ENCODE measurements at places on chromosomes 3 and 15.

DNA sequence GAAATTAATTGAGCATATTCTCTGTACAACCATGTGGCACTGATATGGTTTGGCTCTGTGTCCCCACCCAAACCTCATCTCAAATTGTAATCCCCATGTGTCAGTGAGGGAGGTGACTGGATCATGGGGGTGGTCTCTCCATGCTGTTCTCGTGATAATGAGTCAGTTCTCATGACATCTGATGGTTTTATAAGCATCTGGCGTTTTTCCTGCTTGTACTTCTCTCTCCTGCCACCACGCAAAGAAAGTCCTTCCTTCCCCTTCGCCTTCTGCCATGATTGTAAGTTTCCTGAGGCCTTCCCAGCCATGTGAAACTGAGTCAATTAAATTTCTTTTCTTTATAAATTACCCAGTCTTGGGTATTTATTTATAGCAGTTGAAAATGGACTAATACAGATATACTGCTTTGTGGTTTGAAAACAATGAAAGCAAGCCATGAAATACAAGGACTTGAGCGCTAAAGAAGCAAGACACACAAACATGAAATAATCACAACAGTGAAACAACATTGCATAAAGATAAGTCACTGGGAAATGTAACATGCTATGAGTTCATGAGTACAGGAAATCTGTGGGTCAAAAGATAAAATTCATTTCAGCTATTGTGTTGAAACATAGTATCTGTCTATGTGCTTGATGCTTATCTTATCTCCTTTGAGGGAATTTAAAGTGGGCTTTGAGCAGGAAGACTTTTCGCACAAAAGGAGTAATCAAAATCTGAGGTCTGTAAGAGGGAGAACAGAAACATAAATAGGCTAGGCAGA lies 288.7 kb downstream of the GBE1 start:
- no peak for DNase-seq

GRCh38 chr15:40239404-40239692 lies 485 bp downstream of the PAK6 start:
- DNase-seq = no peak

GRCh38 chr15:39586387-39587095 lies 5.7 kb downstream of the THBS1 start:
- DNase-seq = no peak

GRCh38 chr15:81071120-81071519 lies 63.0 kb upstream of the CFAP161 start:
- DNase-seq = no peak

DNA sequence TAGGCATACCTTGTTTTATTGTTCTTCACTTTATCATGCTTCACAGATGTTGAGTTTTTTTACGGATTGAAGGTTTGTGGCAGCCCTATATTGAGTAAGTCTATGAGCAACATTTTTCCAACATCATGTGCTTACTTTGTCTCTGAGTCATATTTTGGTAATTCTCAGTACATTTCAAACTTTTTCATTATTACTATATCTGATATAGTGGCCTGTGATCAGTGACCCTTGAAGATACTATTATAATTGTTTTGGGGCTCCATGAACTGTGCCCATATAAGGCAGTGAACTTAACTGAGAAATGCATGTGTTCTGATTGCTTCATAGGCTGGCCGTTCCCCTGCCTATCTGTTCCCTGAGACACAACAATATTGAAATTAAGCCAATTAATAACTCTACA lies 42.8 kb upstream of the NSMCE3 start:
- DNase-seq = no peak

GRCh38 chr3:113535898-113536297 lies 3.5 kb downstream of the SIDT1 start:
- no peak for DNase-seq

- no peak for DNase-seq
Observed at GRCh38 chr15:48963524-48964113, at the start of gene SHC4. Gene SHC4, minus strand, starts transcription at chr15:48963919. Its CDS starts 904 bp downstream, at chr15:48963015.

GRCh38 chr3:160180581-160181216 lies 44.5 kb upstream of the C3orf80 start:
- DNase-seq = no peak

DNA sequence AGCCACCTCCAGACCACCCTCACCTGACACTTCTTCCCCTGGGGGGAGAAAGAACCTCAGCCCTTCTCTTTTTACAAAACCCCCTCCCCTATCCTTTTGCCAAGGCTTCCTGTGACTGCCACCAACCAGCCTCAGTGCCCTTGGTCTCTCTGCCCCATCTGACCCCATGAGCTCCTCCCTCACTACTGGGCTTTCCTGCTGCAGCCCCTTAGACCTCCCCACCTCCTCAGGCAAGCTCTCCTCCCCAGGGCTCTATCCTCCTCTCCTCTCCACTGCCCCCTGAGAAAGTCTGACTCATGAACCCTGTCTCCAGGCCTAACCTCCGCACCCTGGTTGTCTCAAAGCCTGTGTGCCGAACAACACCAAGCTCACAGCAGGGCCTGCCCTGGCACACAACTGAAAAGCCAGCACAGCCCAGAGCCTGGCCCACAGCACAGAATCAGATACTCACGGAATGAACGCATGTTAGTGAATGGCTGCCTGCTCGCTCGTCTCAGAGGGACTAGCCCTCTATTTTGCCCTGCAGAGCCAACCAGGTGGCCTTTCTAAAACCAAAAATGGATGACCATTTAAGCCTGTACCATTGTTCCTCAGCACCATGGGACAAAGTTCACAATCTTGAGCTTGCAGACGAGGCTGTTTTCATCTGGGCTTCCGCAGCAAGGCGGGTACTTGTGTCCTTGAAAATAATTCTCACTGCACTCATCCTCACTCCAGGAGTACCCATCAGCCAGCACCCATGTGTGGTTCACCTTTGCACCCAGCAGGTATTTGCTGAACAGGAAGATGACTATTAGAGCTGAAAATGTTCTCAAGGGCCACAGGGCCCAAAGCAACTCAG lies 1.7 kb downstream of the CHDH start:
- no peak for DNase-seq

DNA sequence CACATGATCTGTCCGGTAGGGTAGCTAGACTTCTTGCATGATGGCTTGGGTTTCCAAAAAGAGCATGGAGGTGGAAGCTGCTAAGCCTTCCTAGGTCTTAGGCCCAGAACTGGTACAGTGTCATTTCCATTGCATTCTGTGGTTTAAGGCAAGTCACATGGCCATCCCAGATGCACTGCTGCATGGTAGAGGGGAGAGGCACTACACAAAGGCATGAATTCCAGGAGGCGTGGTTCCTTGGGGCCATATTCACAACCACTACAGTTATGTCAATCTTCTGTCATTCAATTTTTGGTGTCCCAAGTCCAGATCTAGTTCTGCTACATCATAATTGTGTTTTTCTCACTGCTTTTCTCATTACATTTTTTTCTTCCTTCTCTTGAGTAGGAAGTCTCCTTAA lies 122.2 kb upstream of the CHRM5 start:
- no peak for DNase-seq

- DNase-seq = no peak
Observed at GRCh38 chr3:169278667-169279066, 384.8 kb downstream of the MECOM start.

- DNase-seq = no peak
Observed at GRCh38 chr3:3068358-3068881, 41.8 kb downstream of the IL5RA start.

- no peak for DNase-seq
Observed at GRCh38 chr15:96207377-96208006, 123.0 kb upstream of the NR2F2 start.

DNA sequence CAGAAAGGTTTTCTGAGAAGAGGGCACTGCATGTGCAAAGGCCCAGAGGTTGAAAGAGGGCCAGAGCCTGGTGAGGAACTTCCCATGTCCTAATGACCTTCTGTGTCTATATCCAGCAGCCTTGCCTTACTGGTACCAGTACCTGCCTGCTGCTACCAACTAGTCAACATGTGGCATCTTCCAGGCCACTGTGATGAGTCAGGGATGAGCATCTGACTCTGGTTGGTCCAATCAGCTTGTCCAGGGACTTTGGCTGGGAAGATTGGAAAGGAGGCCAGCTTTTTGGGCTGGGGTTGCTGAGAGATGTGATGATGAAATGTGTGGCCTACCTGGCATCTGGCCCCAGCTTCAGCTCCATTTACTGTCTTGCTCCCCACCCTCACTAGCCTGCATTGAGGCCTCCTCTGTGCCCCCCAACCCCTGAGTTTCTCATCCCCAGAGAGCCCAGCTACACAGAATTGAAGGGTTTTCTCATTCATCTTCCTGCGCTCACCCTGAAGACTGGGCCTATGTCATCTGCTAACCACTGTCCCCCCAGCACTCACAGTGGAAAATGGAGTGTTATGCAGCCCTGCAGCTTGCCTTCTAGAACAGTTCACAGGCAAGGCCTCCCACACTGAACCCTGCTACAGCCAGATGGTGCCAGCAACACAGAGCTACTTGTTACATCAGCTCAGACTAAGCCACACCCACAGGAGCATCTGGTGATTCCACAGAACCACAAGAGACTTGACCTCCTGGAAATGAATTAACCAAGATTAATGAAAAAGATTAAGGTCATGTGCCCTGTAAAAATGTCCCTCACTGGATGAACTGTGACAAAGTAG lies 1.3 kb upstream of the TWF2 start:
- DNase-seq = no peak

GRCh38 chr3:170731281-170731680 lies 138.7 kb downstream of the RPL22L1 start:
- DNase-seq = no peak

GRCh38 chr3:99191186-99191585 lies 289.7 kb upstream of the DCBLD2 start:
- no peak for DNase-seq

- no peak for DNase-seq
Observed at GRCh38 chr3:123872621-123873020, 11.5 kb downstream of the MYLK start.

DNA sequence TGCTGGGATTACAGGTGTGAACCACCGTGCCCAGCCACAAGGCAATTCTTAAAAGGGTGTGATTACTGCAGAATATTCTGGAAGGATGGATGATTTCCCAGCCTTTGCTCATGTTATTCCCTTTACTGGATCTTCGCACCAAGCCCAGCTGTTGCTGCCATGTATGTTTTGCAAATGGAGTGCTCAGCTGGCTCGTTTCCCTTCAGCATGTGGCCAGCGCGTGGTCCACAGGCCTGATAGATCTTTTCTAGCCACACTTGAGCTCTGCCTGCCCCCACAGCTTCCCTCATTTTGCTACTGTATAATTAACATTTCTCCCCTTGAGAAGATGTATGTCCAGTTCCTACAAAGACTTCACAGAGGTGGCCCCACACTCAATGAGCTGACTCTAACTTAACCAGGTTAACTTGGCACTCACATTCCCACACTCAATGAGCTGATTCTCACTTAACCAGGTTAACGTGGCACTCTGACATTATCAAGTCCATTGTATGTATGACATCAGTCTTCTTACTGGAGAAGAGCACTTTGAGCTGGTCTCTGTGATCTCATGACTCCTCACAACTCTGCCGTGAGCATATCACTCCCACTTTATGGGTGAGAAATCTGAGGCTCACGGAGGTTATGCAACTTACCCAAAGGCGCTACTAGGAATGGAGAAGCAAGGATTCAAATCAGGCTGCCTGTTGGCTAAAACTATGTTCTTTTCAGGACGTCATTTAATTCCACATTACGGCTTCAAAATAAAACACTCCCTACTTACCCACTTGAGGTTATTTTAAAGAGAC lies 49.2 kb downstream of the TM4SF4 start:
- DNase-seq = no peak

GRCh38 chr3:99648516-99648915 lies 10.1 kb downstream of the COL8A1 start:
- no peak for DNase-seq

GRCh38 chr15:42650208-42651066 lies 75.0 kb downstream of the STARD9 start:
- DNase-seq = no peak

DNA sequence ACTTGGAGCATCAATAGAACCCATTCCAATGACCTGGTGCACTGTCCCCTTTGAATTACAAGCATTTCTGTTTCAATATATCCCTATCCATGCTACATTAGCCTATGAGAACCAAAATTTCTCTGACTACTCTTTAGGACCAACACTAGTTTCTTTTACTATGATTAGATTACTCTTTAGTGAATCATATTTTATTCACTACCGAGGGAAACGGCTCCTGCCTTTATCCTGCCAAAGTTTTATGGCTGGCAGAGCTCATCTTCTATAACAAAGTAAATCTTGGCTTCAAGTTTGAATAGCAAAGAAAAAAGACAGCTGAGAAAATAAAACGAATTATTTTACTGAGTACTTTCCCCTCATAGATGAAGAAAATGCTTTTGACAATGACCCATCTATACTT lies 120.9 kb downstream of the SLC9A9 start:
- DNase-seq = no peak

DNA sequence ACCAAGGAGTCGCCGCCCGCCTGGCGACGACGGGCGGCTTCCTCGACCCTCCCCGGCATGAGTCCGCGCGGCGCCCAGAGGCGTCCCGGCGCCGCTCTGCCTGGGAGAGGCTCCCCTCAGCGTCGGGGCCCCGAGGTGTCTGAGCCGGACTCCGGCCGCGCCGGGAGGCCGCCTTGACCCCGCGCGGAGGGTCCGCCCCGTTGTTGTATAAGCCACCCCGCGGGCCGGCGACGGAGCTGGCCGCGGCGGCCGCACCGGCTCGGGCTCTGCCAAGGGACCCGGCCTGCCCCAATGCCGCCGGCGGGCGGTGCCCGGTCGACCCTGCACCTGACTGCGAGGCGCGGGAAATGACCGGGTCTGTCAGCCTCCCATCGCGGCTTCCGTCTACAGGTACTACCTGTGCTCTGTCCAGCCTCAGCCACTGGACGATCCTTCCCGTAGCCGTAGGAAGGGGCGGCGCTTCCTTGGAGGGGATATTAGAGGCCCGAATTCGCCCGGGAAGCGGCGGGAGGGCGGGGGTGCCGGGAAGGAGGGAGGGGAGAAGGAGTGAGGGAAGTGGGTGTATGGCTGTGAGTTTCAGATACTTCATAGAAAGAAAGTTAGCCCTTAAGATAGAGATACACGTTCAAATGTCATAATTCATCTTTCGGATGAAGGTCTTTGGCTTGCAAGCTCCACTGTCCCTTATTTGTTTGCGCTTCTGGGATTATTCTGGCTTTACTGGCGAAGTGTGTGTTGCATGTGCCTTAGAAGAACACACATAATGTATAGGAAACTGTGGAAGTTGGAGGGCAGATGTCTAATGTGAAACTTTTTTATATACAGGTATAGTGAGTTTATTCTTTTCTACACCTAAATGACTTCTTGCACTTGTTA lies 620 bp downstream of the ABHD5 start:
- no peak for DNase-seq

- no peak for DNase-seq
Observed at GRCh38 chr15:57784081-57784511, 77.6 kb downstream of the POLR2M start.

- DNase-seq = no peak
Observed at GRCh38 chr15:70528816-70529215, 234.5 kb downstream of the UACA start.

DNA sequence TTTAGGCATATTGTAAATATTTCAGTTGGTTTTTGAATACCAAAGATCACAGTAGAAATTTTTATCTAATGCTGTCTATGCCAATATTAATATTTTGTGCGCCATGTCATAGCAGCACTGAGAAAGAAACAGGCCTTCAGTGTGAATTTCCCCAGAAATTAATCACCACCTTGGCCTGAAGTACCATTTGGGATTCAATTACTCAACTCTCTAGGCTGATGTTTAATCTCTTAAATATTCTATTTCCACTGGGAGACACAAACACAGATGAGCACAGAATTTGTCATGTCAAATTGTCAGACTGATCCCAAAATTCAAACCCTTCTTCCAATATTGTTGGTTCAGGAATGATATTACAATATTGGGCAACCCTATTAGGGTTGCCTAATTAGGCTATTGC lies 509.3 kb downstream of the ROBO1 start:
- no peak for DNase-seq

- DNase-seq = no peak
Observed at GRCh38 chr3:143977341-143978262, 6.0 kb downstream of the DIPK2A start.

- DNase-seq = no peak
Observed at GRCh38 chr3:14260463-14260862, 81.8 kb downstream of the LSM3 start.
